Peyer's patch (tissue), 4 donors: ENCODE measurements at places on chromosomes 12 and 14.

GRCh38 chr12:110266980-110267620 is 13.9 kb upstream of the ATP2A2 start:
- DNase-seq = peak; percentile 51

DNA sequence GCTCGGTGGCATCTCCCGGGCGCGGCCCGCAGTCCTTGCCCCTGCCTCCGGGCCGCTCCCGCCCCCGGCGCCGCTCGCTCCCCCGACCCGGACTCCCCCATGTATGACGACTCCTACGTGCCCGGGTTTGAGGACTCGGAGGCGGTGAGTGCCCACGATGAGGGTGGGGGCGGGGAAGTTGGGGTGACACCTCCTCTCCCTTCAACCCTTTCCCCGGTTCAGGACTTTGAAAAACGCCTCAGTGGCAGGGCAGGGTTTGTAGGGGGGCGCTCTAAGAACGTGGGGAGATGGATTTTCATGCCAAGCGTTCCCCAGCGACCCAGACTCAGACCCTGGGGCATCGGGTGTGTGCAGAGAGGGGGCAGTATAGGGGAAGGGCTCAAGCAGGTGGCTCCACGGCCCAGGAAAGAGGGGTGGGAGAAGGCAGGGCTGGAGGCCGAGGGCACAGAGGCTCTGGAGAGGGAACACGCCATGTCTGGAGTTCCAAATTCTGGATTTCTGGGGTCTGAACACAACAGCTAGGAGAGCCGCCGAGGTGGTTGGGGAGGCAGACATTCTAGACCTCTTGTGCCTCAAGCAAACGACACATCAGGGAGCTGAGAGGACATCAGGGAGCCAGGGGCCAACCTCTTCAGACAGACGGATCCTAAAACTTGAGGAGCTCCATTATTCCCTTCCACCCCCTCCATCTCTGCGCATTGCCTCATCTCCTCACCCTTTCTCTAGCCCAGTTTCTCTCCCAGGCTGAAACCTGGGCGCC is 715 bp downstream of the CACNB3 start:
- DNase-seq = peak; percentile 20

DNA sequence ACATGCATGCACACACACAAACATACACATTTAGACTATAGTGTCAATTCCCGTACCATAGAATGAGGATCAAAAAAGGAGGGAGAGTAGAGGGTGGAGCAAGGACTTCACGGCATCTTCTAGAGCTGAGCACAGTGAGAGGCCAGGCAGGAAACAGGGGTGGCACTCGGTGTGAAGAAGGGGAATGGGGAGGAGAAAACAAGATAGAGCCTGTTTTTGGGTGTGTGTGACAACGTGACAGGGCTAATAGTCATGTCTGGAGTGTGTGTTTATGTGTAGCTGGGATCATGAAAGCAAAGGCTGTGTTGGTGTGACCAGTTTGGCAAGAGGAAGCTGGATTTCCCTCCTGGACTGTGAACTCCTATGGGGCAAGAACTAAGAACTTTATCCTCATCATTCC is 9.9 kb upstream of the ACVR1B start:
- DNase-seq = no peak

- DNase-seq = peak; percentile 46
Observed at GRCh38 chr14:72451054-72451972, 442.6 kb downstream of the DPF3 start.

GRCh38 chr14:44531658-44532057 is 24.6 kb upstream of the FSCB start:
- no peak for DNase-seq

DNA sequence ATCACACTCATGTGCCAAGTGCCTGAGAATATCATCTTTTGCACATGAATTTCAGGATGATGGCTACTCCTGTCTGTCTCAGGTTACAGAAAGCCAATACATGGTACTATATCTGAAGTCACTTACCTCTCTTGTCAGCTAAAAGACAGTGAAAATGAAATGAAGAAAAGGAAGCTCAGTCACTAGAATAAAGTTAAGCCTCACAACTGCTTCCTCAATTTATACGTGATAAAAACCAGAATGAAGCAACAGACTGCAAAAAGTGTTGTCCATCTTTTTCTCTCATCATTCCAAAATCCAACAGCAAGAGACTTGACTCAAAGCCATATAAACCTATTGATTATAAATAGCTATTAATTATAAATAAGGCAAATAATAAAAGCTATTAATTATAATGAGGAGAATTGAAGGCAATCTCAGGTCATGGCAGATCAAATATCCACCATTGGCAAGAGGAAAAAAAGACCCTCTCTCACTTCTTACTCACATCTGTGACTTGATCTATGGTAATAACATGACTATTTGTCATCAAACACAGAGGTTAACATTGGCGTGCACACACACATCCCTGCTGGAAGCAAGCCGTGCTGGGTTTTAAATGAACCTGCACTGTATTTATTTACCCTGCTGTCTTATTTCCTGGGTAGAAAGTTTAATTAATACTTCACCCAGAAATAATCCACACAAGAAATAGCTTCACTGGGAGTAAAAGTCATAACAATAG is 10.0 kb downstream of the NIN start:
- DNase-seq = no peak

- no peak for DNase-seq
Observed at GRCh38 chr14:47778631-47779030, 103.2 kb upstream of the MDGA2 start.

- DNase-seq = peak; percentile 50
Observed at GRCh38 chr14:104111301-104112112, 26.0 kb downstream of the ASPG start.

GRCh38 chr14:76998910-76999309 is 29.6 kb downstream of the IRF2BPL start:
- DNase-seq = no peak

- no peak for DNase-seq
Observed at GRCh38 chr12:84502180-84502860, 410.3 kb downstream of the SLC6A15 start.

DNA sequence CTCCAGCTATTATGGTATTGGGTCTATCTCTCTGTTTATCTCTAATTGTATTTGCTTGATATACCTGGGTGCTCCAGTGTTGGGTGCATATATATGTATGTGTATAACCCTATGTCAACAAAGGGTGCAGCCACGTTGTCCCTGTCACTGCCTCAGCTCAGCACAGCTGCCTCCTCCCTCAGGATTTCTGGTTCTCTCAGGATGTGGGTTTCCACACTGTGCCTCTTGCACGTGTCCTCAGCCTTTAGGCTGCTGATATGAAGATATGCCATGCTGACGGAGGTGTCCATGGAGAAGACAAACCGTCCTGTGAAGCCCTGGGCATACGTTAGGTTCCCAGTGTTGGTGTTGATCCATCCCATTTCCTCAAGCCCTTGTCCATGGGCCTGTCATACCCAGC is 791.2 kb downstream of the TMEM121 start:
- no peak for DNase-seq

DNA sequence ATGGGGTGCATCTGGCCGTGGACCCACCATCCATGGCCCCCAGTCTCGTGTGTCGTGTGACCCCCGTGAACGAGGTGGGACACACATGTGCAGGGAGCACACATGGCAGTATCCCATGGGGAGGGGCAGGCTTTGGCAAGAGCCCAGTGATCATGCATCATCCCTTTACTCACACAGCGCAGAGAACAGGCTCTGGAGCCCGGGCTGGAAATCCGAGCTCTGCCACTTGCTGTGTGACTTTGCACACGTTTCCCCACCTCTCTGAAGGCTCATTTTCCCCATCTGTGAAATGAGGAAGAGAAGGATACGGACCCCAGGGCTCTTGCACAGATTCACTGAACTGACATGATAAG is 119.9 kb downstream of the PHETA1 start:
- no peak for DNase-seq

DNA sequence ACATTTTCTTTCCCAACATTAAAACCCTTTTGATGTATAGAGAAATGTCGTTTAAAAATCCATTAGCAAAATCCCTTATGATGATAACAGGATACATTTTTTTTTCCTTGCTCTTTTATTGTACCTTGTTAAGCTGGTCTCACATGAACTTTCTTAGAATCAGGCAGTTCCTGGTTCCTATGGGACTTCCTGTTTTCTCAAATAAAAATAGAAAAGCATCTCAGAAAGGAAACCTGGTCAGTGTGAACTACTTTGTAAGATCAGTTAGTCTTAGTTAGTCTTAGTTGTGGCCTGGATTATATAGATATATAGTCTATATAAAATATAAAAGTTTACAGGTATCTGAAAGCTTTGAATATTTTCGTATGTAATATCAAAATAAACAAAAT is 40.3 kb downstream of the LEMD3 start:
- no peak for DNase-seq

GRCh38 chr12:117571321-117571720 is 209.9 kb upstream of the NOS1 start:
- no peak for DNase-seq

- no peak for DNase-seq
Observed at GRCh38 chr14:85451421-85451820, 78.5 kb upstream of the FLRT2 start.

- no peak for DNase-seq
Observed at GRCh38 chr14:74514471-74514941, 20.9 kb downstream of the ISCA2 start.

DNA sequence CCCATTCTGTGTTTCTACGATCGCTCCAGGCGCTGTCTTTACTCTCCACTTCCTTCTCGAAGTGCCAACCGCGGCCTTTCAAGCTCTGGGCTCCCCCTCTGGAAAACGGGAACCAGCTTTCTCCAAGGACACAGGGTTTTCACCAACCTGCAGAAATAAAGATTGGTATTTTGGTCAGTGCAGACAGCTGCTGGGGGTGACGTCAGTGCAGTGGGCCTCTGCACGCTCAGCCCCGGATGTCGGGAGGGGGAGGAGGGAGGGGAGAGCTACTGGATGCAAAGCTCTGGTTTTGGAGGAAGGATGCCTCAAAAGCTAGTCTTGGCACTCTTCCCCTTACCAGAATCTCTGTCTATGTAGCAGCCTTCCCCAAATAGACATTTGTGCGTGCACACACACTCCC is 19.9 kb downstream of the HRK start:
- peak; percentile 74 for DNase-seq

- no peak for DNase-seq
Observed at GRCh38 chr14:61609884-61610283, 85.4 kb upstream of the HIF1A start.

DNA sequence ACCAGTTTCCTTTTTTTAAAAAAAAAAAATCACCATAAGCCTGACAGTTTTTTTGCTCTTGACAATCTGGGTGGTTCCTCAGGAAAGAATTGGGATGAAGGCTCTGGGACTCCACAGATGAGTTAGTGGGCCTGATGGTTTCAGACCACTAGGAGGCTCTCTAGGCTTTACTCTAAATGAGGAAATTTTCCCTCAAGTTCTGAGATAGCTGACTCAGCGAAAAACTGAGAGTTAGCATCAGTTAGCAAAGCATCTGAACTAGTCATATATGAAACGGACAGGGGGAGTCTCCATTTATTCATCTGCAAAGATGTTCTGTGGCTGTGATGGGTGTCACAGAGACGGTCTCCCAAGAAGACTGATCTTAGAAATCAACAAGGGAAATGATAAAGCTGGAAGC is 314.3 kb upstream of the OR4E1 start:
- DNase-seq = no peak

DNA sequence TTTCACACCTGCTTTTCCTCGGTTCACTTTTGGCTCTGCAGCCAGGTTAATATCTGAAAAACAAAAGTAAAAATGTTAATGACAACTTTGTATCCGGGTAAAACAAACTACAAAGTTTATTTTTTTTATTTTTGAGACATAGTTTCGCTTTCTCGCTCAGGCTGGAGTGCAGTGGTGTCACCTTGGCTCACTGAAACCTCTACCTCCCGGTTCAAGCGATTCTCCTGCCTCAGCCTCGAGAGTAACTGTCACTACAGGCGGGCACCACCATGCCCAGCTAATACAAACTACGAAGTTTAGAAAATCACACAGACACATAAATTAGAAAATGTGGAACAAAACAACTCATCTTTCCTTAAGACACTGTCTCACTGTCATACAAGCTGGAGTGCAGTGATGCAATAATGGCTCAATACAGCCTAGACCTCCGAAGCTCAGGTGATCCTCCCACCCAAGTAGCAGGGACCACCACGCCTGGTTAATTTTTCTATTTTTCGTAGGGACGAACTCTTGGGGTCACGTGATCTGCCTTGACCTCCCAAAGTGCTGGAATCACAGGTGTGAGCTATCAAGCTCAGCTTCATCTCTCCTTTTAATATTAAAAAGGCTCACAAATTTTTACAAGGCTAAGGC is 38.1 kb downstream of the HNRNPC start:
- no peak for DNase-seq

DNA sequence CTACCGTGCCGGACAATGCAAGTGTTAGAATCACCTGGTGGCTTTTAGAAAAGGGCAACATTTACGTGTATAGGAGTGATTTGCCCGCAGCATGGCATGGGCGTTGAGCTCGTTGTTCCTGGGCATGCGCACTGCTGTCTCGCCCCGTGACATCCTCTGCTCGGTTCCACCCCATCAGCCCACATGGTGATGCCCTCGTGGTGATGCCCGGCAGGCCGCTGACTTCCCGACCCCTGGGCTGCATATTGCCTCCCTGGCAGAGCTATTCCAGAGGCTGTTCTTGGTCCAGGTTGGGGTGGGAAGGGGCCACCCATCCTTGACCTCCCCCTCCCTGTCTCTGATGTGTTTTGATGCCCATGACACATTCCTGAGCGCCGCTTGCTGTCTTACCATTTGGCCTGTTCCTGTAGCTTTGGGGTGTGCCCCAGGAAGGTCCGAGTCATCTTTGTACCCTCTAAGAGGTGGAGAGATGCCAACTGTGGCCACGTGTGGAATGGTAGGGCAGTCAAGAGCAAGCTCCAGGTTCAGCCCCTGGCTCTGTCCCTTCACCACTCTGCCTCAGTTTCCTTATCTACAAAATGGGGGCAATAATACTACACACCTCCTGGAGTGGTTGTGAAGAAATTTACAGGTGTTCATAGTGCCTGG is 4.8 kb downstream of the HIP1R start:
- DNase-seq = no peak

DNA sequence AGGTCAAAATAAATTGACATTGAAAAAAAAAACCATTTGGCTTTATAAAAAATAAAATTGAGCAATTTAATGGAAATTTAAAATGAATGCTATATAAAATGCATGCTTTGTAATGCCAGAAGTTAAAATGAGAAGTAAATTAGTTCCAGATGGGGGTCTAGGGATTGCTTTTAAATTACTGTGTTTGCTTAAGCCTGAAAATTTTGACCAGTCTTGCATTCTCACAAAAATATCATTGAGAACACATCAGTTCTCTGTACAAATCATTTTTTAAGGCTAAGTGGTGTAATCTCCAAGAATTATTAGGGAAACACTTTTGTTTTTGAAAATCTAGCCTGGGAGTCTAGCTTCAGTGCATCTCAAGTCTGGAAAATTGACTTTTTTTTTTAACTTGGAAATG is 90.7 kb downstream of the RERG start:
- no peak for DNase-seq

- DNase-seq = no peak
Observed at GRCh38 chr14:68308726-68309520, 483.9 kb downstream of the ZFP36L1 start.

- DNase-seq = no peak
Observed at GRCh38 chr14:92575748-92576303, 62.2 kb downstream of the RIN3 start.

DNA sequence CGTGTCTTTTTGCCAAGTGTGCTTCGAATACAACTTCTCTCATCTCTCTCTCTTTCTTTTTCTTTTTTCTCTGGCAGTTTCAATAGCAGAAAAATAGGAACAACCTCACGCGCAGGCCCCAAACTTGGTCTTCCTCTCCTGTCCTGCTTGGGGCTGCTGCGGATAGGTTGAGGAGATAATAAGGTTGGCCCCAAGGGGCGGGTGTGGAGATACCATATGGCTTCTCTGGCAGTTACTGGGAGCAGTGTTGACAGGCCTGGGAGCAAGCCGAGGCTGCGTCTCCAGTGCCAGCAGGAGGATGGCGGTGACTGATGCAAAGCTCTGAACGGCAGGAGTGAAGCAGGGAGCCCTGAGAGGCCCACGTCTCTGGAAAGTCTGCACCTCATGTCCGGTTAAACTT is 89.5 kb upstream of the MANSC4 start:
- DNase-seq = no peak
